Esophagus squamous epithelium (tissue), 5 donors: ENCODE measurements at places on chromosomes 3 and 15.

GRCh38 chr15:31483986-31484951 lies 157.6 kb downstream of the KLF13 start:
- no peak for DNase-seq

- no peak for DNase-seq
Observed at GRCh38 chr3:32844914-32845313, 27.1 kb downstream of the TRIM71 start.

- no peak for DNase-seq
Observed at GRCh38 chr3:58117561-58118181, 93.1 kb downstream of the DNASE1L3 start.

DNA sequence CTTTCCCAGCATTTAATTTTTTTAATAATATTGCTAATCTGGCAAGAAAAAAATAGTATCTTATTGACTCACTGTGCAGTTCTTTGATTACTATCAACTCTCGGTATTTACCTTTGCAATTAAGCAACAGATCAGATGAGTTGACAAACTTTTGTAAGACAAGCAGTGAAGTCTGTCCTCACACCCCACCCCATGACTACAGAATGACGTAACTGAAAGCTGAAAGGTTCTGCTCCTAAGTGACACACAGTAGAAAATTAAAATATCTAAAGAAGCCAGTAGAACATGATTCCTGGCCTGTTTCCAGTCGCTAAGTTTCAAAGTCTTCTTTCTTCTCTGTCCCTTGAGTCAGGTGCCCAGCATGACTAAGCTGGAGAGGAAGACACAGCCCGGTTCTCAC lies 135.5 kb downstream of the STT3B start:
- DNase-seq, result no peak

GRCh38 chr3:164539215-164539614 lies 539.1 kb downstream of the SI start:
- DNase-seq, result no peak

GRCh38 chr3:186318135-186318534 lies 43.9 kb downstream of the DGKG start:
- DNase-seq, result no peak

- no peak for DNase-seq
Observed at GRCh38 chr3:14407203-14407602, 4.8 kb downstream of the SLC6A6 start.

- DNase-seq, result no peak
Observed at GRCh38 chr3:155026999-155027591, 53.0 kb upstream of the MME start.

GRCh38 chr3:63303238-63303637 lies 25.1 kb downstream of the SYNPR start:
- no peak for DNase-seq

- DNase-seq, result no peak
Observed at GRCh38 chr15:78685159-78685921, 44.3 kb upstream of the CHRNB4 start.

DNA sequence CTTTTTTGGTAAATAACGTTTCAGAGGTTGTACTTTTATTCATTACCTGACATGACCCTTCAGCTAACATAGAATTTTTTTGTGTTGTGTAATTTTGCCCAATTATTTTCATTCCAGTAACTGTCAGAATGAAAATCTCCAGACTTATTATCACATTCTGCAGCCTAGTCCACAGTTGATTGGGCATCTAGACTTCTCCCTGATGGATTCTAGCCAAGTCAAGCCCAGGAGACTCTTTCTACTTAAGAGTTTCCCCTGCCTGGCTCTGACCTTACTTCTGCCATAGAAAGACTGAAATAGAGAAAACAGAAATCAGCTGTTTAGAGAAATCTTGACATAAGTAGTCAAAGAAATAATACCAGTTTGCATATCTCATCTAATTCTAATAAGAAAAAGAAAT lies 82.9 kb upstream of the CDAN1 start:
- no peak for DNase-seq
